ENCODE measurements at places on chromosomes 12 and 14. TPM values are rescaled to one million over a fixed set of nuclear protein-coding genes. Genes with fewer than 3 reads are reported as not detected.

Gene PAPLN
- total RNA-seq = 14.8 TPM

Gene MYF6
- total RNA-seq = not detected

Gene POTEG
- not detected for total RNA-seq

GRCh38 chr12:90979951-90980350, 24.8 kb downstream of the EPYC start:
- H3K4me1 ChIP-seq = peaks cover 3% of the 10 kb centered on the region
- H3K36me3 ChIP-seq = no peaks in the 10 kb centered on the region
- H3K27ac ChIP-seq = peak overlapping the region; percentile 24
- H3K4me3 ChIP-seq = no peak overlapping the region

DNA sequence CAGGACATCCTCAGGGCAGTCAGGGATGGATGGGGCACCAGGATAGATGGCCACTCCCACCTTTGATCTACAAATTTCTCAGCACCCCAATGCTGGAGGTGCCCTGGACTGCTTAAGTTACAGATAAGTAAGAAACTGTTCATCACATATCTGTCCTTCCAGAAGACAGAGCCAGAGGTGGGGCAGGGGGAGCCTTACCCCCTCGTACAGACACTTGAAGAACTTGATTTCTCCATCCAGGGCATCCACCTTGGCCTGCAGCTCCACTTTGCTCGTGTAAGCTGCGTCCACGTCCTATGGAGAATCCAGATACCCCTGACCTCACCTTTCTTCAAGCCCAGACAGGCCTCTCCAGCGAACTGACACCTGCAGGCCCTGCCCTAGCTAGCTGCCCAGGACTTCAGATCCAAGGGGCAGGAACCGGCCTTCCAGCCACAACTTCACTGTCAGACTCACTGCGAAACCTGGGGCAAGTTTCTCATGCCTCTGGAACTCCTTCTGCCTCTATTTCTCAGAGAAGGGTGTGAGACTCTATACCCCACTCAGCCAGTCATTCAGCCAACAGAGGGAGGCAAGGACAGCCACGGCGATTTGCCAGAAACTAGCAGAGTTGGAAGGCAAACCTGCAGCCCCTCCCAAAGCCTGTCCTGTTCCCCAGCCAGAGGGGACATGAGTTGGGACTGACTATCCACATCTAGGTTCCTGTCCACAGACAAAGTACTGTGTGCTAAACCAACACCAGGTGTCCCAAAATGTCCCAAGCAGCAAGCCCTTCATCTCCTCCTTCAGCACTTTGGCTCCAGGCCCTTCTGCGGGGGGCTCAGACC, 3.8 kb downstream of the KRT73 start:
- H3K27ac ChIP-seq = no peak overlapping the region
- no peak for DNase-seq
- no peak overlapping the region for H3K4me3 ChIP-seq
- H3K27me3 ChIP-seq = no peaks in the 10 kb centered on the region
- no peaks in the 10 kb centered on the region for H3K36me3 ChIP-seq

DNA sequence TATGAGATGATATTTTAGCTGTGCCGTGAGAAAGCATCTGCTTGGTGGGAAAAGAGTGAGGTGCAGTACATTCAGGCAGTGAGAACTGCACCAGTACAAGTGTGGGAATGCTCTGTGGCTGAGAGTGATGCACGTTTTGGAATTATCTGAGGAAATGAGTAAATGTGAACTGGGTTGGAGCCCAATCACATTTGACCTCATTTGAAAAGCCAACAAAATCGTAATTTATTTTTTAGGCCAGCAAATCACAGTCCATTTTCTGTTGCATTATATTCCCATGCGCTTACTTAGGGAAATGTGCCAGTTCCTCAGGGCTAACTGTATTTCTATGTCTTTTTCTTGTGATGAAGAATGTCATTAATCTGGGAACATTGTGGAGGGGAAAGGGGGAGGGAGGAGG, 77.3 kb downstream of the SNAPC1 start:
- no peaks in the 10 kb centered on the region for H3K36me3 ChIP-seq
- no peak for DNase-seq
- H3K4me3 ChIP-seq = no peak overlapping the region

GRCh38 chr14:105926373-105927095, 400.2 kb downstream of the TMEM121 start:
- H3K27me3 ChIP-seq = no peaks in the 10 kb centered on the region
- DNase-seq = peak; percentile 57
- no peaks in the 10 kb centered on the region for H3K36me3 ChIP-seq

- H3K4me1 ChIP-seq = no peaks in the 10 kb centered on the region
- no peak overlapping the region for H3K27ac ChIP-seq
These were observed 59.5 kb downstream of the ETNK1 start for GRCh38 chr12:22684140-22685118.

GRCh38 chr14:57052705-57053302, 215.9 kb downstream of the EXOC5 start:
- DNase-seq = no peak
- no peaks in the 10 kb centered on the region for H3K27me3 ChIP-seq
- H3K4me1 ChIP-seq = no peaks in the 10 kb centered on the region
- no peaks in the 10 kb centered on the region for H3K36me3 ChIP-seq
- no peak overlapping the region for H3K27ac ChIP-seq

DNA sequence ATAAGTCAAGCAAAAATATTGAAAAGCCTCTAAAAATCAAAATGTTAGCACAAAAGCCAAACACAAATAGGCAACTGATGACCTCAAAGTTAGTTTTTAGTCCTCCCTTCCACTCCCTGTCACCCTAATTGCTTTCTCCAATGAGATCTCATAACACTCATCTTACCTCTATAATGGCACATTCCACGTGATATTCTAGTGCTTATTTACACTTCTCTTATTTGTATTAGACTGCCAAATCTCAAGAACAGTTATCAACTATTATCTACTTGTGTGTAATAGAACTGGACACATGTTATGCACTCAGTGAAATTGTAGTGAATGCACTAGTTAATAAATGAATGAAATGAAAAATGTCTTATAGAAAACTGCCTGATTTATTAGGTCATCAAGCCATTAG, 55.5 kb upstream of the AVPR1A start:
- no peaks in the 10 kb centered on the region for H3K4me1 ChIP-seq
- H3K27me3 ChIP-seq = no peaks in the 10 kb centered on the region

DNA sequence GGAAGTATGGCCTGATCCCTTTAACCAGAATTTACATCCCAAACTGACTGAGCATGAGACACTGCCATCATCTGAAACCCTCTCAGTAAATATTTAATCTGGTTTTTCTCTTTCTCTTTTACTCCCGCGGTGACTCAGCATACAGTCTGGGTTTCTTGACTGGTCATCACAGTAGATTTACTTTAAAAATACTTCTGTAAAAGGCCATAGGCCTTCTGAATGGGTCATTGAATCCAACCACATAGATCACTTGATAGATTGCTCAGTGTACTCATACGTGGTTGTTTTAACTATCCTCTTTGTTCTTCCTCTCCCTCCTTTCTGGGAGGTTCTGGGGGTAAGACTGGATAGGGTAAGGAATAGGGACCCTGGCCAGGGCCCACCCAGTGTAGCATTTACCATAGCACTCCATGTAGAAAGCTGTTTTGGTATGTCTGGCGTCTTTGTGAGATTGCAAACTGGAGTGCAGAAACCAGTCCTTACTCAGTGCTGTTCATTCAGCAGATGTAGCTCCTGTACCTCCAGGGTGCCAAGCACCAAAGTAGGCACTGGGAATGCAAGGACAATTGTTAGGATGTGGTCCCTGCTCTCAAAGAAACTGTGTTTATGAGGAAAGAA, 165.7 kb downstream of the SRGAP1 start:
- H3K4me3 ChIP-seq = no peak overlapping the region
- H3K27ac ChIP-seq = peak overlapping the region; percentile 68
- H3K36me3 ChIP-seq = no peaks in the 10 kb centered on the region

Data from sigmoid colon (tissue), 7 donors.